ENCODE measurements at places on chromosomes 5 and 9.

- no peak for DNase-seq
These were observed 79.6 kb downstream of the DROSHA start for GRCh38 chr5:31452314-31452713.

DNA sequence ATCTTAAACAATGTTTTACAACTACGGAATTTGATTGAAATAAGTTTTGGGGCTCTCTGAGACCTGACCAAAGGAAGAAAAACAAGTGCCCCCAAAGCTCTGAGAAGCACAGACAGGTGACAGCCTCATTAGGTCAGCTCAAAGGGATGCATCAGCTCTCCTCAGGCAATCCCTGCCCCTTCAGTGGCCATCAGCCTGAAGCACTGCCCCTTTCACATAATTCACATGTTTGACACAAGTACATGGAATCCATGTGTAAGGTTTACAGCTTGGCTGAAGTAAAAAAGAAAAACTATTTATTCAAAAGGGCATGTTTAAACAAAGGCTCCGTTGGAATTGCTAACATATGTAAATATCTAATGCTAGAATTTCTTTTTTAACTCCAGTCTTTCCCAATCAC, 56.3 kb downstream of the TSSK1B start:
- DNase-seq = no peak

DNA sequence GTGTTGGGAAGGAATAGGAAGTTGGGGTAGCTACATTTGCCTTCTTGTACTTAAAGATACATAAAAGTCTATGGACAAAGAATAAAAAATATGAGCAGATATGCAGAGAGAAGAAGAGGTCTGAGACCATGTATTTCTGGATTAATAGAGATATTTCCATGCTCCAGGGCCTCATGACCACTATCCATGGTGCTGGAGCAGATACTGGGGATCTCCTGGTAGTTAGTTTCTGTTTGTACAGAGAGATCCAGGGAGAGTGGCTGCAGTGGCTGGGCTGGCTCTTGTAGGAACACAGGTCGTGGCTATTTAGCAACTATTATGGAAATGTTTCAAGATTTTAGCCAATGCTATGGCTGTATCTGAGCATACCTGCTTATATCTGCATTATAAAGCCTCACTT, 184.2 kb upstream of the TMEM161B start:
- no peak for DNase-seq

GRCh38 chr9:136926154-136926704, 18.3 kb downstream of the FBXW5 start:
- DNase-seq = no peak
